ENCODE measurements at places on chromosomes 4 and X. TPM values are rescaled to one million over a fixed set of nuclear protein-coding genes. Genes with fewer than 3 reads are reported as not detected.

DNA sequence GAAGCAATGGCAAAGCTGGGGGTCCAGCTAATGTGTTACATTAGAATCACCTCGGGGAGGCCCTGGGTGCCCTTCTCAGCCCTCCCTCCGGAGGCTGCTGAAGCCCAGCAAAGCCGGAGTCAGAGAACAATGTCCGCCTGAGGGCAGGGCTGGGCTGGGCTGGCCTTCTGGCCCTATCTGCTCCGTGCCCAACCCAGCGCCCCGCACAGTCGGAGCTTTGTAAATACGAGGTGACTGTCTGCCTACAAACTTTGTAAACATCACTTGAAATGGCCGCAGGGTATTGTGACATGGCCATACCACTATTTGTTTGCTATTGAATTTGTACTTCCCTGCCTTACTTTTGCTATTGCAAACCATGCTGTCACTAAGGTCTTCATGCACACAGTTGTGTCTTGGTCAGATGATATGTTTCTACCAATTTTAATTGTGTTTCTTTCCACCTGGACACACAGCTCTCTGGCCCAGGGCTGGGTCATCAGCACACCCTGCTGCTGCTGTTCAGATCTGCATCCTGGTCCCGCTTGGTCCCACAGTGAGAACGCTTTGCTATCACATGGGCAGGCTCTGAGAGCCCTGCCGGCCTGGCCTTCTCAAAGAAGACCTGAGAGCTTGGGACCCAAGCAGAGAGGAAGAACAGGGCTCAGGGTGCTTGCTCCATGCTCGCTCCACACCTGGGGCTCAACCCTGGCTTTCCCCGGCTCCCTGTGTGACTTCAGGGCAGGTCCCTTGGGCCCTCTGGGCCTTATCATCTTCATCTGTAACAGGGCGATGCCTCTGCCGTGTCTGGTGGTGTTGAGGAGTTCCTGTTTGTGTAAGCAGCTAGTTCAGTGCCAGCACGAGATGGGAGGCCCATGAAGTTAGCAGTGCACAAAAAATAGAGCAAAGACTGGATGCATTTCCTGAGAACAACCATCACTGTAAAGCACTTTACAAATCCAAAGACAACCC, 2.3 kb downstream of the S100P start:
- no peak overlapping the region for H3K27ac ChIP-seq
- DNase-seq = no peak
- H3K4me3 ChIP-seq = no peak overlapping the region
- peaks cover 18% of the 10 kb centered on the region for H3K4me1 ChIP-seq

GRCh38 chr4:2741626-2742025, 14.5 kb downstream of the TNIP2 start:
- no peaks in the 10 kb centered on the region for H3K4me1 ChIP-seq
- no peak for DNase-seq
- H3K27me3 ChIP-seq = no peaks in the 10 kb centered on the region
- peaks cover 24% of the 10 kb centered on the region for H3K36me3 ChIP-seq
- no peak overlapping the region for H3K27ac ChIP-seq
- no peak overlapping the region for H3K4me3 ChIP-seq

DNA sequence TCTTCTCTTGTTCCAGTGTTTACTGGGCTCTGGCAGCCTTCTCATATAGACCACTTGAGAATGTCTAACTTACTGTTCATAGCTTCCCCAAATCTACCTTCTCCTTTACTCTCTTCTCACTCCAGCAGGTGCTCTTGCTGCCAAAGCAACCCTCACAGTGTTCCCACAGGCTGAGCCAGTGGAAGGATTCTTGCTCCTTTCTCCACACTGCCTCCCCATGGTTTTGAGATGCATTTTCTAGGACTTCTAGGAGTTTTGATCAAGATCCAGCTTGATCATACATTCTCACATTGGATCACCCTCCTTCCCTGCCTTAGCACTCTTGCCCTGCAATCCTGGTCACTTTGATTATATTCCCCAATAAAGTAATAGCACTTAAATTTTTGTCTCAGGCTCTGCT, 230.8 kb downstream of the TMEM47 start:
- H3K4me1 ChIP-seq = no peaks in the 10 kb centered on the region
- no peak overlapping the region for H3K4me3 ChIP-seq
- no peak for DNase-seq
- H3K27ac ChIP-seq = no peak overlapping the region
- H3K27me3 ChIP-seq = no peaks in the 10 kb centered on the region

BRCC3 gene
- 21.3 TPM for total RNA-seq

INPP4B gene
- total RNA-seq = 14.3 TPM

All from HCT116 (cell line).